Karpas-422 (cell line): ENCODE measurements at places on chromosomes 7 and 10.

DNA sequence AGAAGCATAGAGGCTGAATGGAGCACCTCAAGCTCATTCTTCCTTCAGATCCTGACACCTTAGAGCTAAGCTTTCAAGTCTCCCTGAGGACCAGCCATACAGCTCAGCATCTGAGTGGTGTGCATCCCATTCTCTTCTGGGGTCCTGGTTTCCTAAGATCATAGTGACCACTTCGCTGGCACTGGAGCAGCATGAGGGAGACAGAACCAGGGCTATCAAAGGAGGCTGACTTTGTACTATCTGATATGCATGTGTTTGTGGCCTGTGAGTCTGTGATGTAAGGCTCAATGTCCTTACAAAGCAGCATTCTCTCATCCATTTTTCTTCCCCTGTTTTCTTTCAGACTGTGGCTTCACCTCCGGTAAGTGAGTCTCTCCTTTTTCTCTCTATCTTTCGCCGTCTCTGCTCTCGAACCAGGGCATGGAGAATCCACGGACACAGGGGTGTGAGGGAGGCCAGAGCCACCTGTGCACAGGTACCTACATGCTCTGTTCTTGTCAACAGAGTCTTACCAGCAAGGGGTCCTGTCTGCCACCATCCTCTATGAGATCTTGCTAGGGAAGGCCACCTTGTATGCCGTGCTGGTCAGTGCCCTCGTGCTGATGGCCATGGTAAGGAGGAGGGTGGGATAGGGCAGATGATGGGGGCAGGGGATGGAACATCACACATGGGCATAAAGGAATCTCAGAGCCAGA, 31.0 kb downstream of the PRSS2 start:
- no peak for DNase-seq

- no peak for DNase-seq
Measured at GRCh38 chr7:99229234-99229633, 21.3 kb upstream of the KPNA7 start.

DNA sequence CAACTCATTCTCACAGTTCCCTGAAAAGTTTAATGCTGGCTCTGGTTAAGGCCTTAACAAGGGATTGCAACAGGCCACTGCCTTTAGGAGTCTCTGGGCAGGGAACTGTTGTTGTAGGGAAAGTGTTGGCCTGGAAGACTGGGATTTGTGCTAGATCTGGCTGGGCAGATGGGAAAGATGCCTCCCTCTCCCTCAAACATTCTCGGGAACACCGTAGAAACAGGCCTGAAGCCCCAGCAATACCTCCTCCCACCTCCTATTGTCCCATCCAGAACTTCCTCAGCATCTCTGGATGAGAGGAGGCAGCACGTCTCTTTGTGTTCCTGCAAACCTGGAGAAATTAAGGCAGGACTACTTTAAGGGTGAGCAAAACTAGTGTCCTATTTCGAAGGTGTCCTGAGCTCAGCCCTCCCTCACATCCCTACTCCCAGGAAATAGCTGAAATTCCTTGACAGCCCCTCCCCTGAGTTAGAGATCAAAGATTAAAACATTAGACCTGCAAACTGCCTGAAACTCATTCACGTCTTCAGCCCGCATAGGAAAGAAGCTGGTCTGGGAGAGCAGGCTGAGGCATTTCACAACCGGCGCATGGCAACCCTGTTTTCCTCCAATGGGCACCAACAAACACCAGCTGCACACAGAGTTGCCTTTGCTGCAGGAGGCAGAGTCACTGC, 10.9 kb upstream of the MAP3K8 start:
- DNase-seq = peak; percentile 84

DNA sequence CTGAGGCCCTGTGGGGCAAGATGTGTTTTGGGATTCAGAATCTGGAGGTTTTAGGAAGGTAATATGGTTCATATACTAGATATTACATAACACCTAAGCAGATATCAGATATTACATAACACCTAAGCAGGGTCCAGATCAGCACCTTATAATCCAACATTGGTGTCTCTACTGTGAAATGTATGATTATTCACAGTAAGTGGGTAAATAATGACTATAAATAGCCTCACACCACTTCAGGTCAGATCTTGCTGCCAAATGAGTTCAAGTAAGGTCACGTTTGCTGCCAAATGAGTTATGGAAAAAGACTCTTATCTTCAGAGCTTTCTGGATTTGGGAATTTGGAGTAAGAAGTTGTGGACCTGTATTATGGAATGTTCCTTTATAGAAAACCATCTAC, 14.6 kb downstream of the ADRB1 start:
- no peak for DNase-seq

- no peak for DNase-seq
Measured at GRCh38 chr7:158662610-158663427, 41.8 kb downstream of the NCAPG2 start.

- DNase-seq = no peak
Measured at GRCh38 chr7:122885583-122886356, 490 bp downstream of the CADPS2 start.

DNA sequence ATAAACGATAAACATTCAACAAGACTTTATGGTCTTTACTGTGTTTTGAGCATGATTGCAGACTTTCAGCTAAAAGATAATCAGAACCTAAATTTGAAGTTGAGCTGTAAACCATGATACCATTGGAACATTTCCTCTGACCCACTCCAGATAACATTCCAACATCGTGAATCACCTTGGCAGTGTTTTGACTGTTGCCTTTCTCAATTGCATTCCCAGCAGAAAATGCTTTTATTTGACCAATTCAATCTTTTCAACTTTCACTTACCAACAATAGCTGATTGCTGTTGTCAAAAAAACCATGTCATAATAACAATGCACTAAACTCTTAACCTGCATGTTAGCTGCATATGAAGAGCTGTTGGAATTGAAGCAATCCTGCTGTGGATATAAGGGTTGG, 165.5 kb downstream of the MDFIC start:
- DNase-seq = no peak

DNA sequence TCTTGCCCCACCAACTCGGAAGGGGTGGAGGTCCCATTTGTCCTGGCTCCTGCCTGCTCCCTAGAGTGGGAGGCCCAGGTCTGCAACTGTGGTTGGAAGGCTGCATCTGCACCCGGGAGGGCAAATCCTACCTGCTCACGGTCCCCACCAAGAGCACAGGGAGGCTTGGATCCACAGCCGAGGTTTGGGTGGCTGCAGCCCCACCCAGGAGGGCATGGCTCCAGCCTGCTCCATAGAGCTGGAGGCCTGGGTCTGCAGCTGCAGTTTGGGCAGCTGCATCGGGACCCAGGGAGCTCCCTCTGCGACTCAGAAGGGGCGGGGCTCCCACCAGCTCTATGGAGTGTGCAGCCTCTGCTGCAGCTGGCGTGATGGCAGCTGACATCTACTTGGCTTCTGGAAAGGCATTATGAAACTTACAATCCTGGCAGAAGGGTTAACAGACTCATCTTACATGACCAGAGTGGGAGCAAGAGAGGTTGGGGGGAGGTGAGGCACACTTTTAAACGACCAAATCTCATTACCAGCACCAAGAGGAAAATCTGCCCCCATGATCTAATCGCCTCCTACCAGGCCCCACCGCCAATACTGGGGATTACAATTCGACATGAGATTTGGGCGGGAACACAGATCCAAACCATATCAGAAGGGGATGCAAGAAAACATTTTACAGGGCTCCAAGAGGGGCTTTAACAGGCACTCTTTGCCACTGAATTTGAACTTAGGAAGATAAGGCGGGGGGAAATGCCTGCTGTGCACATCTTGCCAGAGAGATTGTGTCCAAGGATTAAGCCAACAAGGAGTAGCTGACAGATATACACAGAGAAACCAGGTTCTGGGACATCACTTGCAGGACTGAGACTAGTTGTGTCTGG, 8.2 kb upstream of the BLVRA start:
- DNase-seq = no peak

DNA sequence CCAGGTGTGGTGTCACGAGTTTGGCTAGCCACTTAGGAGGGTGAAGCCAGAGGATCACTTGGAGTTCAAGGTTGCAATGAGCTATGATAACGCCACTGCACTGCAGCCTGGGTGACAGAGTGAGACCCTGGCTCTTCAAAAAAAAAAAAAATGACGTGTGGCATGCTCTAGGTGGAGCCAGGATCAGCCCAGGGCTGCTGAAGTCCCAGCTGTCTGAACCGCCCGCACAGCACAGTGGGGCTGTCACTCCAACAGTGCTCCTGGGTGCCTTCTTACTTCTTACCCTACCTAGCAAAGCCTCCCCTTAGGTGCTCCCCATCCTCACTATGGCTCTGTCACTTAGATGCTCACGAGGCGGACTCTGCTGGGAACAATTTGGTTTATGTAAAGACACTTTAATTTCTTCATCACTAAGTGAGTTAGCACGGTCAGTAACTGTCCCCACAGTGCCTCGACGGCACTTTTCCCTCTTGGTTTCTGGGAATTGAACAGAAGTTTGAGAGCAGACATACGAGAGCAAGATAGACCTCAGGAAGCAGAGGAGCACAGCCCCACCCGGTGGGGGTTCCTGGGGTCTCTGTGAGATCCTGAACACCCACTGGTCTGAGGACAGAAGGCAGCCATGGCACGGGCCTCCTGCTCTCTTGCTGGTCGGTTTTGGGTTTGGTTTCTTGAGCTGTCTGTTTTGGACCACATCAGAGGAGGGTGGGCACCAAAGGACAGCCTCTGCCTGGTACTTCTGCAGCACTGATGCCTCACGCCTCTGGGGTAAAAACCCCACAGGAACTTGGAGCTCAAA, 66.2 kb upstream of the BTBD16 start:
- no peak for DNase-seq

GRCh38 chr7:54915870-54916598, 102.8 kb upstream of the EGFR start:
- no peak for DNase-seq

DNA sequence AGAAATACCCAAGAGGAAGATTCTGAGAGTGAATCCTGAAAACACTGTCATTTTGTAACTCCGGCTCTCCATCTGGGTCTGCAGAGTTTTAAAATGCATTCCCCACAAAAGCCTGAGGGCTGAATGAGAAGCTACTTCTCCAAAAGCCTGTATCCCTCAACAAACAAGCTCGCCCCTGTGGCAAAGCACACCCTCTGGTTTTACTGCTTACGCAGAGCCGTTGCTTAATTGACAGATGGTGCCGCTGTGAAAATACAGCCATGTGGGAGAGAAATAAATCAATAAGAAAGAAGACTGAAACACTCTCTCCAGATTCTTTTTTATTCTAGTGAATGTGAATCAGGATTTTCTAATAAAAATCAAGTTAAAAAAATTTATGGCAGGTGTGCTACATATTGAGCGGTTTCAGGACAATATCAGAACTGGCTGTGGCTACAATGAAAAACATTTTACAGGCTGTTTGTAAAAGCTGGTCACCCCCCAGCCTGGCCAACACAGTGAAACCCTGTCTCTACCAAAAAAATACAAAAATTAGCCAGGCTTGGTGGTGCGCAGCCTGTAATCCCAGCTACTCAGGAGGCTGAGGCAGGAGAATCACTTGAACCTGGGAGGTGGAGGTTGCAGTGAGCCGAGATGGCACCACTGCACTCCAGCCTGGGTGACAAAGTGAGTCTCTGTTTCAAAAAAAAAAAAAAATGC, 32.5 kb downstream of the C7orf33 start:
- no peak for DNase-seq

DNA sequence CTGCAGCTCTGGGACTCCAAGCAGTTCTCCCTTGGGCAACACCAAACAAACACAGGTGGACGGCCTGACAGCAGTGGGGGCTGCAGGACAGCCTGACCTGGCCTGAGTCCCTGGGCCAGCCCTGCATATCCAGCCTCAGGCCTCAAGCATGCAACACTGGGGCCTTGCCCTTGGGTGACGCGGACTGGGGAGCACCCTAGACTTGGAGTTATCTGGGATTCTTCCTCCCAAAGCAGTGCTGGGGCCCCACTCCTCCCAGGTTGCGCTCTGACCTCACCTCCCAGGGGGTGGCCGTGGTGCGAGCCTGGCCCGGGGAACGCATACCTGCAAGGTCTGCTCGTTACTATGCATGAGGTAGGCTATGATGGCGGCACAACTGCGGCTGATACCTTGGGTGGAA, 6.2 kb upstream of the TMEM120A start:
- no peak for DNase-seq

- DNase-seq = no peak
Measured at GRCh38 chr7:32659853-32660252, 164.6 kb downstream of the AVL9 start.

DNA sequence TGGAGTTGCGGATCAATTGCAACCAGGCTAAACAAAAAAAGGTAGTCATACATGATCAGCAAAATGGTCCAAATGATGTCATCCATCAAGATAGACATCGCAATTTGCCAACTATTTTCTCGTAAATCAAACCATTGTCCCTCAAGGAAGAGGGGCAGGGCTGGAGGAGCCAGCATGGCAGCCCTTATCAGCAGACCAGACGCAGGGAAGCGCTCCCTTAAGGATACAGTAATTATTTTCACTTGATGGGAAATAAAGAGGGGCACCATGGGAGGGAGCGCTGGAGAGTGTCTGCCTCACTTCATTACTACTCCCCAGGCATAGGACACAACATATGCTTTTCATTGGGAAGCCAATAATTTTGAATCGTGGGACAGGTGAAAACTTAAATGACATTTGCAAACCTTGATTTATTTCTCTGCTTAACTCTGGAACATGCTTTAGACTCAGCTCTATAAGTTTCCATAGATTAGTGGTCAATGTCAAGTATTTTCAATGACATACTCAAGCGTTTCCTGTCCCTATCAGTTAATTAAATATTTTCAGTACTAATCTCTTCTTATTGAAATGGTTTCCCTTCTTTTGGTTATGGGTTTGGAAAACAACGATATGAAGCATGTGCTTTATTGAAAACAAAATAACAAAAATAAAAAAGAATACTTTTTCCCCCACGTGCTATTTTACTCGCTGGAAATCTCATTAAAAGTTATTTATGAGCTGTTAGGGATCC, 202.4 kb upstream of the HABP2 start:
- no peak for DNase-seq

- peak; percentile 58 for DNase-seq
Measured at GRCh38 chr10:103983367-103983911, 16.5 kb downstream of the SLK start.

DNA sequence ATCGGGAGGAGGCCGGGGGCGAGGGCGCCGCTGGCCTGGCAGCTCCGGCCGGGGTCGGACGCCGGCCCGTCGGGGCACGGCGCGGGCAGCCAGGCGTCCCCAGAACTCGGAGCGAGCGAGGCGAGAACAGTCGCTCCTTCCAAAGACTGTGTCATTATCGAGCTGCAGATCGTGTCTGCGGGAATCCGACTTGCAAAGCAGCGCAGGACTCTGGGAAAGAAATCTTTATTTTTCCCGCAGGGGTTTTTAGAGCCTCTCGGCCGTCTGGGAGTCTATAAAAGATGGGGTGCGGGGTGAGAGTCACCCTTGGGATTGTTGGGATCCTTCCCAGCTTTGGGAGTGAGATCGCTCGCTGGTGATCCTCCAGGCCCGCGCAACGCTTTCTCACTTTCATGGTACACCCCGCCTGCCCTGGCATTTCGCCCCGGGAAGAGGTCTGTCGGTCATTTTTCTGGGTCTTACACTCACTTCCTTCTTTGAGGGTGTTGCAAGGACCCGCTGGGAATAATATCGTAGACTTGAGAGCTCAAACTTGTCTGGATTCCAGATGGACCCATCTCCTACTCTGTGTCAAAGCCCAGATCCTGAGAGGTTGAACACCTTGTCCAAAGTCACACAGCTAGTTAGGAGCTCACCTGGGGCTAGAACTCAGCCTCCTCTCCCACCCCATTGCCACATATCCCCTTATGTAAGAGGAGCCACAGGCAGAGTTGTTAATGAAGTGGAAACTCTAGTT, 1.0 kb downstream of the UBTD1 start:
- no peak for DNase-seq
